ENCODE measurements at places on chromosomes 2 and 18.

DNA sequence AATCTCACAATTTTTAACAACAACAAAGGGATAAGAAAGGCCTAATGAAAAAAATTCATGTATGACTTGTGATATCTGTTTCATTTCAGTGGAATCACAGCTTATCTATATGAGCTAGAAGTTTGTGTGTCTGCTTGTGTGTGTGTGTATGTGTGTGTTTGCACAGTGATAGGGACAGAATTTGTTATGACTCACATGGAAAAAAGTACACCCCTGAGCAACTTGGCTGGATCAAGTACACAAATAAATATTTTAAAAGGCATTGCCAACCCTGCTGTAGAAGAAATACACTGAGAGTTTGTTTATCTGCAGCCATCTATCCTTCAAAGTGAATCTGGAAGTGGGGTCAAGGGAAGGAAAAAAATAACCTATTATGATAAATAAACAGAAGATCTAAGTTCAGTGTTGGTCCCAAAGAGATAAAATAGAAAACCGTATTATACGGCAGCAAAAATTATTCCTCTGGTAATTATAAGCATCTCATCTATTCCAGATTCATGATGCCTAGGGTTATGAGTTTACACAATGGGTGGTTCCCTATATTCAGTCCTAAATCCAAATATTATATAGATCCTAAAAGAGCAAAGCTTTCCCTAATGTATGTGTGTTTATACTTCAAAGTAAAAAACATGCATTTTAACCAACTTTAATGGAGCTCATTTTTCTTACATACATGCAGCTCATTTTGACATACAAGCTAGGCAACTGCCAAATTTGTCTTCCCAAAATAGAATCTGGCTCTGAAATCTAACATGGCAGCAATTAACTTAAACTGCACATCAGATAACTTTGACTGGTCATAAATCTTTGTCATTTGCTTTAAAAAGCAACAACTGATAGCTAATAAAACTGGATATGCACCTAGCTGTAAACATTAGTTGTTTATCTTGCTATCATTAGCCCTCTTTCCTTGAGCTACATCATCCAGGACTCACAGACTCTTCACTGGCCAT, 420.6 kb downstream of the IRS1 start:
- no peaks in the 10 kb centered on the region for H3K4me1 ChIP-seq
- H3K27ac ChIP-seq = no peak overlapping the region
- H3K27me3 ChIP-seq = no peaks in the 10 kb centered on the region
- no peak for DNase-seq
- no peak overlapping the region for H3K4me3 ChIP-seq
- no peaks in the 10 kb centered on the region for H3K36me3 ChIP-seq

- no peaks in the 10 kb centered on the region for H3K4me1 ChIP-seq
- DNase-seq = peak; percentile 59
- H3K36me3 ChIP-seq = no peaks in the 10 kb centered on the region
- H3K27ac ChIP-seq = no peak overlapping the region
- H3K4me3 ChIP-seq = no peak overlapping the region
- no peaks in the 10 kb centered on the region for H3K27me3 ChIP-seq
Measured at GRCh38 chr2:107669335-107669734, 157.4 kb upstream of the RGPD4 start.

- H3K4me3 ChIP-seq = no peak overlapping the region
- no peak for DNase-seq
- no peak overlapping the region for H3K27ac ChIP-seq
- H3K36me3 ChIP-seq = no peaks in the 10 kb centered on the region
Measured at GRCh38 chr2:114642988-114643553, 200.6 kb downstream of the DPP10 start.

- peak; percentile 20 for DNase-seq
- H3K27me3 ChIP-seq = no peaks in the 10 kb centered on the region
- no peak overlapping the region for H3K4me3 ChIP-seq
- H3K36me3 ChIP-seq = no peaks in the 10 kb centered on the region
Measured at GRCh38 chr2:76613330-76613729, 902.6 kb upstream of the GCFC2 start.

GRCh38 chr18:47767699-47768098, 162.8 kb downstream of the SMAD2 start:
- DNase-seq = no peak
- H3K27me3 ChIP-seq = no peaks in the 10 kb centered on the region
- H3K4me1 ChIP-seq = peaks cover 3% of the 10 kb centered on the region
- no peak overlapping the region for H3K27ac ChIP-seq

GRCh38 chr2:96400049-96401000, 64.8 kb downstream of the NCAPH start:
- H3K4me3 ChIP-seq = no peak overlapping the region
- H3K27ac ChIP-seq = no peak overlapping the region
- no peak for DNase-seq
- H3K4me1 ChIP-seq = no peaks in the 10 kb centered on the region
- H3K27me3 ChIP-seq = no peaks in the 10 kb centered on the region

DNA sequence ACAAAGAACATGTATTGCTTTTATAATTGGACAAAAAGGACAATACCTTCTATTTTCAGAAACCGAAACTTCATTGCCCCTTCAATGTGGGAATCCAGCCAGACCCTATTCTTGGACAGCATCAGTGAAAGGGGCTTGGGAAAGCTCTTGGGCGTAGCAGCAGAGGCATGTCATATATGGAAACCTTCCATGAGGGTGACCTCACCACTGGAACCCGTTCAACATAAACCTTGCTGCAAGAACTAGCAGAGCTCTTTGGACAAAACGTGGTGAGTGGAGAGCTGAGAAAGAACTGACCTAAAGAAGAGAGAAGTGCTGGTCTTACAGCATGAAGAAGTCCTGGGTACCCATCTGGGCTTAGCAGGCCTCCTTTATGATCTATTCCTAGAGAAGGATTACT, 22.7 kb upstream of the ACTG2 start:
- H3K27me3 ChIP-seq = no peaks in the 10 kb centered on the region
- no peak for DNase-seq
- H3K36me3 ChIP-seq = no peaks in the 10 kb centered on the region
- no peak overlapping the region for H3K4me3 ChIP-seq
- no peaks in the 10 kb centered on the region for H3K4me1 ChIP-seq
- H3K27ac ChIP-seq = no peak overlapping the region

DNA sequence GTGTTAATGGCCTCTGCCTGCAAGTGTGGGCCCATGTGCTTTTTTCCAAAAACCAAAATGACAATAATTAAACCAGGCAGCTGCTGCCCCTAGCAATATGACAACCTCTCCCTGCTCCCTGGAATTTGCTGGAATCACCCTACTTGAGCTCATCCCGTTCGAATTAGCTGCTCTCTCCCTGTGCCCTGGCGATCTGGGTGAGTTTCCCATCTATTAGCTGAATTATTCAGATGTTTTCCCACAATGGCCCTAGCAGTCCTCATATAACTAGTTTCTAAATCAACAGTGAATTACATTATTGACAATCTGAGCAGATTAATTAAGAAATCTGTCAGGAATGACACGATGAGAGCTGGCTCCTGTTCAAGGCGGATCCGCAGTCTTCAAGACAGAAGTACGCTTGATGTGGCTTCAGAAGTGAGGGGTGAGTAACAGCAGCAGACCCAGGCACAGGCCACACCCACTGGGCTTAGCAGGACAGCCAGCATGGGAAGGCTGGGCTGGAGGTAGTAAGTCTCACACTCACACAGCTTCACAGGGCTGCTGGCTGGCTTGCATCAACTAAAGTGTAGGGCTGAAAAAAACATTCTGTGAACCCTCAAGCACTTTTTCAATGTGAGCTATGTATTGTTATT, 366.2 kb upstream of the ID2 start:
- H3K27ac ChIP-seq = no peak overlapping the region
- no peaks in the 10 kb centered on the region for H3K36me3 ChIP-seq
- no peaks in the 10 kb centered on the region for H3K27me3 ChIP-seq

- DNase-seq = no peak
- no peaks in the 10 kb centered on the region for H3K27me3 ChIP-seq
- peaks cover 7% of the 10 kb centered on the region for H3K4me1 ChIP-seq
- H3K4me3 ChIP-seq = no peak overlapping the region
- no peak overlapping the region for H3K27ac ChIP-seq
Measured at GRCh38 chr2:149099298-149099697, 60.8 kb downstream of the LYPD6B start.

DNA sequence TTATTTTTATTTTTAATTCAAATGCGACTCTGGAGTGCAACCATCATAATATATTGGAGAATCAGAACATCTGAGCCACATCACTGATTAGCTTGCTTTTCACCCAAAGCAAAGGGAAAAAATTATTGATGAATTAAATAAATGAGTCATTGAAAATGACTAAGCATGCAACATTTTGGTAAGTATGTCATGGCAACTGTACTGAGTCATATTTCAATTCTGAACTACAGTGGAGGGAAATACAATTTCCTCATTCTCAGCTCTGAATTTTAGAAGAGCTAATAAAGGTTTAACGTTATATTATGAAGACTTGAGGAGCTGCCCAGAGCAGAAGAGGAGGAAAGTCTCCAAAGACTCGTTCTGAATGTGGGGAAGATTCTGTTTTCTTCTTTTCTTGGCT, 89.6 kb upstream of the CCDC68 start:
- no peak overlapping the region for H3K4me3 ChIP-seq
- no peaks in the 10 kb centered on the region for H3K36me3 ChIP-seq
- H3K4me1 ChIP-seq = peaks cover 2% of the 10 kb centered on the region
- H3K27ac ChIP-seq = no peak overlapping the region
- peak; percentile 25 for DNase-seq

GRCh38 chr18:38551881-38552280, 986.3 kb upstream of the CELF4 start:
- H3K27me3 ChIP-seq = no peaks in the 10 kb centered on the region
- no peaks in the 10 kb centered on the region for H3K4me1 ChIP-seq
- no peaks in the 10 kb centered on the region for H3K36me3 ChIP-seq
- H3K4me3 ChIP-seq = no peak overlapping the region
- no peak overlapping the region for H3K27ac ChIP-seq

GRCh38 chr18:59129951-59130703, 9.6 kb upstream of the SEC11C start:
- DNase-seq = no peak
- H3K36me3 ChIP-seq = no peaks in the 10 kb centered on the region
- H3K27me3 ChIP-seq = no peaks in the 10 kb centered on the region
- H3K4me1 ChIP-seq = no peaks in the 10 kb centered on the region

Measured in trophoblast cell (in vitro differentiated cells and primary cell).